ENCODE measurements at places on chromosomes 3 and 15.

DNA sequence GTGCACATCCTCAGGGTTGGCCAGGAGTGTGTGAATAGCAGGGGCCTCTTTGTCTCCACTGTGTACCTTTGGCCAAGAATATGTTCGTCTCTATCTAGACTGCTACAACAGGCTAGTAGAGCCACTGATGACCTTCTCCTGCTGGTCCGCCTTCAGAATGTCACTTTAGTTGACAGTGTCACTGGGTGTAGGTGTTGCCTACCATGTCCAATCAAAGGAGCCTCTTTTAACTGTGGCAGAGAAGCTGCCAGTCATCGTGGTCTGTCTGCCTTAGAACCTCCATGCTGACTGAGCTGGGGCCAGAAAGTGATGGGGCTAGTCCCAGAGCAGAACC lies 40.1 kb downstream of the OXSR1 start:
- no peak for DNase-seq

DNA sequence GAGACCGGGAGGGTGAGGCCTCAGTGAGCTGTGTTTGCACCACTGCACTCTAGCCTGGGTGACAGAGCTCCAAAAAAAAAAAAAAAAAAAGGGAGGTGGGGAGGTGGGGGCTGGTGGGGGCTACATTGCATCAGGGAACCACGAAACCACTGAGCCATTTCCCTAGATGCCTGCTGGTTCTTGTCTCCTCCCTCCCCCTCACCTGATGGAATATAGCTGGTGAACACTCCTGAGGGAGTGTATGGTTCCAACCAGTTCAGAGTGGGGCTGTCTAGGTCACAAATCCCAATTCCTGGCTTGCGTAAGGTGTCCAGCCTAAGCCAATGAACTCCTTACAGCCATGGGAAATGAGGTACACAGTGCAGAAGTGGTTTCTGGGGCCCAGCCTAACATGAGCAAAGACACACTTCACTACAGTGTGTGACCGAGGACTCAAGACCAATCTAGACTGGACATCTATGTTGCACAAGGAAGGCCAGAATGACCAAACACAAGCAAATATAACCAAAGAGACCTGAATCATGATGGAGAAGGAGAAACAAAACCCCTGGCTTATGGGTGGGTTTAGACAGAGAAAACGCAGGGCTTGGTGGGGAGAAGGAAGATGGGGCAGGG lies 39.1 kb upstream of the OSBPL11 start:
- DNase-seq, result no peak

DNA sequence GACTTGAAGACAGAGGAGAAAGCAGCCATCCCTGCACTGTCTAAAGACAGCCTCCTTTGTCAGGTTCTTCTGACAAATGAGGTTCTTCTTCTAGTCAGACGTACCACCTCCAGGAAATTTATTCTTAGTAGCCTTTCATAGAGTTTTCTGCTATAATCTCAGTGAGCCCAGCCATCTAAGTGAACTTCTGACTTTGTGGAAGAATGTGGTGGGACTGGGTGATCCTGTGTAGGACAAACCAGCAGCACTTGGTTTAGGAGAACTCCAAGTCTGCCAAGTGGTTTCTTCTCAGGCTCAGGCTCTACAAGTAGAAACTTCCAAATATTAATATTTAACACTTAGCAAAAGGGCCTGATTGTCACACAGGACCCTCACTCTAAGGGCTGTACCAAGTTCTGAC lies 52.1 kb downstream of the TIPARP start:
- DNase-seq, result no peak

- DNase-seq, result peak; percentile 12
These were observed 8.5 kb downstream of the CRBN start for GRCh38 chr3:3170998-3171397.

GRCh38 chr15:71379893-71380292 lies 264.6 kb downstream of the THSD4 start:
- DNase-seq, result no peak

DNA sequence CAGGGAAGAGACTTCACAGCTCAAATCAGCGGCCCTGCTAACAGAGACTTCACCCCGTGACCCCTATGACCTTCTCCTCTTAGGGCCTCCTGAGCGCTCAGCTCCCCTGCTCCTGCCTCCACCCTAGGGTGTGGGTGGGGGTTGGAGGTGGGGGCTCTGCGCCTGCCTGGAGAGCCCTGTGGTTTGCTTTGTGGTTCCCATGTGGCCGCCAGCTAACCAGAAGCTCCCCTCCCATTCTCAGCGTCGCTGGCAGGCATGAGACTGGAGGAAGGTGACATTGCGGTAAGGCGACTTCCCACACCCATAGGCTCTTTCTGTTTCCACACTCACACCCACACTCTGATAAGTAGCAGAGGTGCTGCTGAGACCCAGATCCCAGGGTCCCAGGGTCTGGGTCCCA lies 27.6 kb downstream of the XYLB start:
- DNase-seq, result no peak

GRCh38 chr15:74390647-74391288 lies 23.3 kb upstream of the CYP11A1 start:
- DNase-seq, result no peak

DNA sequence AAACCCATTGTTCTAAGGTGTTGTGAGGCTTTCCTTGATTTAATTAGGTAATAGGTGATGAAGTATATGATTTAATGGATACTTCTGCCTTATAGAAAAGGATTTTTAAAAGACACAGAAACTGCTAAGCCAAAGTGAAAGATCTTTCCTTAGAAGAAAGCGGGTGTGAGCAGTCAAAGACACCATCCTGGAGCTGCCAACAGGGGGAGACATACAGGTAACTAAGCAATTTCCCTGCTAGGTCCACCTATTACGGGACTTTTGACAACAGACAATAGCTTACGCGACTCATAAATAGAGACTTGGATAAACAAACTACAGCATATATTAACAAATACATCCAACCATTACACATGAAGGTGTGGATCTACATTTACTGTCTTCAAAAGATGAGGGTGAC lies 669.5 kb downstream of the SQOR start:
- DNase-seq, result no peak

GRCh38 chr15:83930392-83931212 lies 276.7 kb downstream of the ADAMTSL3 start:
- DNase-seq, result no peak

- DNase-seq, result no peak
These were observed 35.2 kb downstream of the EID1 start for GRCh38 chr15:48913141-48913540.

GRCh38 chr3:78351334-78351733 lies 1311.4 kb downstream of the ROBO2 start:
- no peak for DNase-seq

DNA sequence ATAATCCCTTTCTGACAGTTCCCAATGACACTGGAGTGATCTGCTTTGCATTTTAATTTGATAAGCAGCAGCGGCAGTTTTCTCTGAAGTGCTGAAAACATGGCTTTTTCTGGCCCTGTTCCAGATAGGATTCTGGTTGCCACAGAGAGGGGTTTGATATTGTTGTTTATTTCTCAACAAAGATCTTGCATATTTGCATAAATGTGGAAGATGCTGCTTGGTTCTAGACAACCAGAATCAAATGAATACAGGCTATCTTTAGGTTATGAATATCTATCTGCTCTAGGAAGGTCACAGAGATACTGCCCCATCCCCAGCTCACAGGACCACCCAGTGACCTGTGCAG lies 137.1 kb downstream of the ZNF609 start:
- DNase-seq, result no peak

GRCh38 chr3:134857776-134858362 lies 62.8 kb downstream of the EPHB1 start:
- no peak for DNase-seq

DNA sequence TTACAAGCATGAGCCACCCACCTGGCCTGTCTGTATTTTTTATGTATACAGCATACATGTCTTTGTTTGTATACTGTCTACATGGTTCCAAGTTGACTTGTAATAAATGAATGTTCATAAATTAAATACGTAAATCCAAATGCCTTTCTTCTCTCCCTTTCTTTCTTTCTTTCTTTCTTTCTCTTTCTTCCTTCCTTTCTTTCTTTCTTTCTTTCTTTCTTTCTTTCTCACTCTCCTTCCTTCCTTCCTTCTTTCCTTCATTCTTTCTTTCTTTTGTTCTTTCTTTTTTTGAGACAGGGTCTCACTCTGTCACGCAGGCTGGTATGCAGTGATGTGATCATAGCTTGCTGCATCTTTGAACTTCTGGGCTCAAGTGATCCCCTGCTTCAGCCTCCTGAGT lies 17.1 kb upstream of the ZNF710 start:
- DNase-seq, result no peak

DNA sequence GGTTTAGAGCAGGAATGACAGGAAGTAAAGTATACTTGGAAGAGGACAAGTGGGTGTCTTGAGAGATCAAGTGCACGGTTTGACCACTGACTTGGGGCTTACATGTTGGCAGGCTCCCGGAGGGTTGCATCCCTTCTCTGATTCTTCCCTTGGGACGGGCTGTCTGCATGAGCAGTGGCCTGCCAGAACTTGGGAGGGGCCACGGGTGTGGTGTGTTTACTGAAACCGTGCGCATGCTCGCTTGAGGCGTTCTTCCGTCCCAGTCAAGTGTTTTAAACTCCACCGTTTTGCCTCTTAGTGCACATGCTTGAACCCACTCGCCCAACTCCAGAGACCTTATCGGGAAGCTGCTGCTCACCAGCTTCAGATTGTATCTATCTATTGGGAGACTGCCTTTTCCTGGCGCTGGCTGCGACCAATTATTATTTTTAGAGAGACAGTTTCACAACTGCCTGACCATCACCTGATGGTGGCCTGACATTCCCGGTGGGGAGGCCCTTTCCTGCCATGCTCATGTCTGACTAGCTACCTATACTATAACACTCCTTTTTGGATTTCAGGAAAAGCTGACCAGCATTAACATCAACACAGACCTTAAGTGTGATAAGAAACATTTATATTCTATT lies 14.9 kb upstream of the C3orf22 start:
- no peak for DNase-seq

- DNase-seq, result peak; percentile 80
These were observed 12.4 kb upstream of the ATP10A start for GRCh38 chr15:25875566-25875965.

DNA sequence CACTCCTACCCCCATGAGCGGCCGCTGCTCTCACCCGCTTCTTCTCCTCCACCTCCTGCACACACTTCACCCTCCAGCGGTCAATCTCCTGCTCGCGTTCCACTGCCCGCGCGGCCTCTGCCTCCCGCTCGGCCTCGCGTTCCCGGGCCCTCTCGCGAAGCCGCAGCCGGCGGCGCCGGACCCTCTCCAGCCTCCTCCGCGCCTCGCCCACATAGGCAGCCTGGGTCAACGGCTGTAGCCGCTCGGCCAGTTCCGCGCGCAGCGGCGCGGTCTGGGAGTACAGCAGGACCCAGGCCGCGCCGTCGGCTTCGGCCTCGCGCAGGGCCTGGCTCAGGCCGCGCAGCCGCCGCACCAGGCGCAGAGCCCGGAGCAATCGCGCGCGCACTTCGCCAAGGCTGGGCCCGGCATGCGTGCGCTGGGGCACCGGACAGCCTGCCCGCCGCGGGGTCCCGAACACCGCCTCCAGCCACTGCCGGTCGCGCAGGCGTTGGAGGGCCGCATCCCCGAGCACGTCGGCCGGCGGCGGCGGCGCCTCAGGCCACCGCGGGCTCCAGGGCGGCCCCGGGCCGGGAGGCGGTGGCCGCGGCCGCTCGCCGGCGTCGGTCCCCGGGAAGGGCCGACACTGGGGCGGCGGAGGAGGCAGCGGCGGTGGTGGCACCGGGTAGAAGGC lies 595 bp downstream of the PDCD7 start:
- DNase-seq, result peak; percentile 21

DNA sequence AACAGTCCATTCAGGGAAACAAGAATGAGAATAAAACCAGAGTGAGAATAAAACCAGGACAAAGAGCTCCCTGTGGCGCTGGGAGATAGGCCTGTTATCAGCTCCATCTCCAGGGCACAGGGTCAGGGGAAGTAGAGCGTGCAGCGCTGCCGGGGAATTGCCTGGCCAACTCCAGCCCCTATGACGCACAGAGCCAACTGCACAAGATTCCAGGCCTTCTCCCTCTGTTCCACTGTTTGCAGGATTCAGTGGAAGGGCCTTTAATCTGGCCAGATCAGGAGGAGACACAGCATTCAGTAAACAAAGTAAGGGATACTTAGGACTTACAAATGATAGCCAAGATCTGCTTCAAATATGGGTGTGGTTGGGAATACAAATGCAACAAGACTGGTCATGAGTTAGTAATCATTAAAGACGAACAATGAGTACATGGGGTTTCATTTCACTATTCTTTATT lies 49.4 kb downstream of the ITGB5 start:
- peak; percentile 44 for DNase-seq

GRCh38 chr15:80819001-80819400 lies 39.8 kb downstream of the CEMIP start:
- no peak for DNase-seq

GRCh38 chr3:4302747-4303146 lies 422 bp upstream of the SETMAR start:
- DNase-seq, result no peak

DNA sequence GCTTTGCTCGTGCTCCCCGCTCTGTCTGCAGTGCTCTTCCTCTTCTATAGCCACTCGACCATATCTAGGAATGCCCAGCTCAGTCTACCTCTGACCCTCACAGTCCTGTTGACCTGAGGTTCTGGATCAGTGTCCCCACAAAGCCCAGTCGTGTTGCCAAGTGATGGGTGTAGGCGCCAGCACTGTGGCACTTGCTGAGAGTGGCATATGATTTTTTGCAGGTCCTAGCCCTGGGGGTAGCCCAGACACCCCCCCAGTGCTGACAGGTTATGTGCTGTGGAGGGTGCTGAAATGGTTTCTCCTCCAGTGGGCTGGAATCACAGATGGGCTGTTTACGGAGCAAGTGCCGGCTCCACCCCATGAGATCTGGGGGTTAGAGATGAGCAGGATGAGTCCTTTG lies 32.5 kb downstream of the ACAD9 start:
- DNase-seq, result no peak

GRCh38 chr15:55909036-55909811 lies 84.2 kb downstream of the NEDD4 start:
- DNase-seq, result peak; percentile 78
